ENCODE measurements at places on chromosomes 16 and 17.

GRCh38 chr16:27199736-27200135 lies 3.6 kb upstream of the KDM8 start:
- peak; percentile 71 for DNase-seq

DNA sequence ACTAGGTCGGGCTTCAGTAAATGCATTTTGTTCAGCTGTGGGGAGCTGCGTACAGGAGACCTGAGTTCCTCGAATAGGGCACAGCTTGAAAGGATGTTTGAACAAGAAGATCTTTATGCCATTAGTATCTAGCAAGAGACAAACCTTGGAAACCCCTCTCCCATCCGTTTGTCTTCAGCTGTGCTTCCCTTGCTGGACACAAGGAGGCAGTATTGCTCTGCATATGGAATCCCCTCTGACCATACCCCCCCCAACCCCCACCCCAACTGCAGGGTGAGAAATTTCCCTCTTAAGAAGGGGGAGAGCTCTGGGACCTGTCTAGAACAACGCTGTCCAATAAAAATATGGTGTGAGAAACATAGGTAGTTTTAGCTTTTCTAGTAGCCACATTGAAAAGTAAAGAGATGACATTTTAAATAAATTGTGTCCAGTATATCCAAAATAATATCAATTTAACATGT lies 1.6 kb downstream of the MRM1 start:
- peak; percentile 80 for DNase-seq

GRCh38 chr17:79160980-79161636 lies 86.5 kb downstream of the ENGASE start:
- no peak for DNase-seq

GRCh38 chr16:30780021-30780420 lies 7.0 kb downstream of the ZNF629 start:
- DNase-seq = no peak

DNA sequence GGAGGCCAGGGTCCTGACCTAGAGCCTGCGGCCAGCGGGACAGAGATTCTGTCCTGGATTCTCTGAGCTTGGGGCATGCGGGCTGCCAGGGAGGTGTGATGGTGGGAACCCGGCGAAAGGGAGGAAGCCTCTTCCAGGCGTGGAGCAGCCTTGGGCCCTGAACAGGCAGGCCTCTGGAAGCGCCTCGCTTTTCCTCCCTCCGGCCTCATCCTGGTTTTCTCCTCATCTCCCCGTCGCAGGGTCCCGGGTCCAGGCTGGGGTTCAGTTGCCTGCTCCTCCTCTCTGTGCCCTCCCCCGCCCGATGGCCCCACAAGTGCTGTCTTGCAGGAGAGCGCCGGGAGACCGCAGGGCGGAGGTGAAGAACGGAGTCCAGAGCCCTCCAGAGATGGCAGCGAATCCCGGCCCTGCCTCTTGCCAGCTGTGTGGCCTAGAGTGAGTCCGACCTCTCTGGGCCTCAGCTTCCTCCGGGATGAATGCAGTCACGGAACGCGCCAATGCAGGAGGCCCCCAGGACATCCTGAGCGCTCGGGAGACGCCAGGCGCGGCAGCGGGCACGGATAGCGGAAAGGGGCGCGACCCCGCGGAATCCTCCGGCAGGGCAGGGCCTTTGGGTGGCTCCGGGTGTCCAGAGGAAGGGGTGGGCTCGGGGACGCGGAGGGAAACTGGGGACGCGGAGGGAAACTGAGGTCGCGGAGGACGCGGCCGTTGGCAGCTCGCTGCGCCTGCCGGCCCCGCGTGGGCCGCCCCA lies 553 bp upstream of the RAB11FIP4 start:
- no peak for DNase-seq

DNA sequence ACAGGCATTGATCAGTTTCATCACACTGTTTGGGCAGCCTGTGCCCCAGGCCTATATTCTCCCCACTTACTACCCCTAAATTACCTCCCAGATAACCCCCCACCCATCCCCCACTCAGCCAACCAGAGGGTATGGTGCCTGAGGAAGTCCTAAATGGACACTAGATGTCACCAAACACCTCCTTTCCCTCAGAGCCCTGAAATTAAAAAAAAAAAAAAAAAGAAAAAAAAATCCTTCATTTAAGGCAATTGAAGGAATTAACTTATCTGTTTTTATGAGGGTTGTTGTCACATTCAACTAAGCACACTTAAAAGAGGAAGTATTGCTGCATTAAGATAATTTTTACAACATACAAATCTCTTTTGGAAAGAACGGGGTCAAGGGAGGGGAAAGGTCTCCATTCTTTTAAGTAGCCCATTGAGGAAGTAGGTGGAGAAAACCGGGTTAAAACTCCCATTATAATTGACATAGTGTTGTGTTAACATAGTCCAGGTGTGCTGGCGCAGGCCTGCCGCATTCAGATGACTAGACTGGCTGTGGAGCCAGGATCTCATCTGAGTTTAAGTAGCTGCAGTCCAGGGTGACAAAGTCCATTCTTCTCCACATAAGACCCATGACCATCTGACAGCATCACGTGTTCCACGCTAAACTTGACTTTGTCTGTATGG lies 46.3 kb downstream of the SNX11 start:
- peak; percentile 22 for DNase-seq

GRCh38 chr17:62179525-62180161 lies 114.6 kb upstream of the MED13 start:
- no peak for DNase-seq

GRCh38 chr16:24996301-24996700 lies 18.9 kb downstream of the ARHGAP17 start:
- no peak for DNase-seq

GRCh38 chr16:12899529-12900143 lies 1.8 kb upstream of the SHISA9 start:
- no peak for DNase-seq

DNA sequence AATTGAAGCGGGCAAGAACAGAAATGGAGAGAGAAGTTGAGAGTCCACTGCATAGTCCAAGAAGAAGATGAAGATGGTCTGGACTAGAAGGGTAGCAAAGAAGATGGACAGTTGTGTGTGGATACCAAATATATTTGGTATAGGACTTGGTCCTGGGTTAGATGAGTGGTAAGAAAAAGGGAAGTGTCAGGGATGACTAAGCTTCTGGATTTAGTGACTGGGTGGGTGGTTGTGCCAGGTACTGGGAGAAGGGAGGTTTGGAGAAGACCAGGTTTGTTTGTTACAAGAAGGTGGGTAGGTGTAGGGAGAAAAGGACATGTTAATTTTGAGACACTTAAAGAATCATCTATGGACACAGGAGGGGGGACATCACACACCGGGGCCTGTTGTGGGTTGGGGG lies 5.4 kb downstream of the VMP1 start:
- no peak for DNase-seq

DNA sequence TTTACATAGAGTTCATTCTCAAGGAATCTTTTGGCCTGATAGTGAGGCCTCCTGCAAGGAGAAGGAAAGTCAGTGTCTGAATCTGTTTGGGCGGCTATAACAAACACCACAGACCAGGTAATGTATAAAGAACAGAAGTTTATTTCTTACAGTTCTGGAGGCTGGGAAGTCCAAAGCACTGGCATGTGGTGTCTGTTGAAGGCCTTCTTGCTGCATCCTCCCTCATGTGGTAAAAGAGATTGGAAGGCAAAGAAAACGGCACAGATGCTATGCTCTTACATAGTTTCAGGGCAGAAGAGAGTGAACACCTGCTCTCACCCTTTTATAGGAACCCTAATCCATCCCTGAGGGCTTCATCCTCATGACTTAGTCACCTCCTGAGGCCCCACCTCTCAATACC lies 31.2 kb upstream of the DNAJA2 start:
- no peak for DNase-seq

DNA sequence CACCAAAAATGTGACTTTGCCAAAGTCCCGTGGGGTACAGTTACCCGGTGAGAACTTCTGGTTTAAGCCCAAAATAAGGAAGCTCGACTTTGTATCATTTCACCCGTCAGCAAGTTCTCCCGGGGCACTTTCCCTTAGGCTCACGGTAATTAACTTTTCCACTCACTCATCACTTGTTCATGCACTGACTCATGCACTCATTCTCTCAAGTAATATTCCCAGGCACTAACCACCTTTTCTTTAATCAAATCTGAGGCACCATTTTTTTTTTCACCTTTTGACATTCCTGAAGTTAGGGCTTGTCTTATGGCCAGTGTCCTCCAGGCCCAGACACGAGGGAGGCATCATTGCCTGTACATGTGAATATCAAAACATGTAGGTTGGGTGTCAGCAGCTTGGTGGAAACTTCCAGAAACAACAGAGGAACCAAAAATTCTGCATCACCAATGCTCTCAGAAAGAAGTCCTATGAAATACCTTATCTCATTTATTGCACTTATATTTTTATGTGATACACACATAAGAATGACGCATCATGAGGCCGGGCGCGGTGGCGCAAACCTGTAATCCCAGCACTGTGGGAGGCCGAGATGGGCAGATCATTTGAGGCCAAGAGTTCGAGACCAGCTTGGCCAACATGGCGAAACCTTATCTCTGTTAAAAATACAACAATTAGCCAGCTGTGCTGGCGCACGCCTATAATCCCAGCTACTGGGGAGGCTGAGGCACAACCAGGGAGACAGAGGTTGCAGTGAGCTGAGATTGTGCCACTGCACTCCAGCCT lies 36.1 kb upstream of the ATP2C2 start:
- no peak for DNase-seq

DNA sequence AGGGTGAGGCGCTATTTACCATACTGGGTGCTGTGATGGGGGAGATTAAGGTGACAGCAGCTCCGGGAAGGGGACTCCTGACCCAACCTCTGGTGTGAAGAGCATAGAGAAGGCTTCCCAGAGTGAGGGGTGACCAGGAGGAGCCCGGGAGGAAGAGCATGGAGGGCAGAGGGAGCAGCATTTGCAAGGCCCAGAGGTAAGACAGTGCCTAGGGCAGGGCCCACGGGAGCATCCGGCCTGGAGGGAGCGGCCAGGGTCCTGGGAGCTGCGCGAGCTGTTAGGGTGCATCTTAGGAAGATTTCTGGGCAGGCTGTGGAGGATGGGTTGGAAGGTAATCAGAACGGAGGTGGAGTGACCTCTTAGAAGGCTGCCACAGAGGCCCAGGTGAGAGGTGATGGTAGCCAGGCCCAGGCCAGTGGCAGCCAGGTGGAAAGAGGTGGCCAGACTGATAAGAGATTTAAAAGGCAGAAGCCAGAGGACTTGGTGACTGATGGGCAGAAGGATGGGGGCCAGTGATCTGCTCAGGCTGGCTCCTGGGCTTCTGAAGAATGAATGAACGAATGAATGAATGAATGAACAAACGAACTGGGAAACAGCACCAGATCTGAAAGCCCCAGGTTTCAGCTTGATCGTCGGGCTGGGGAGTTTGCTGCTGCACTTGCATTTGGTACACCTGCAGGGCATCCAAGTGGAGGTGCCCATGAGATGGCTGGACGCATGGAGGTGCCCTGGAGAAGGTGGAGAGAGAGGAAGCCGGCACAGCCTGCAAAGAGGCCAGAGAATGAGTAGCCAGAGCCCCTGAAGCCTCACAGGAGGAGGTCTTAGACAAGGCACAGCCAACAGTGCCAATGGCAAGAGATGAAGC lies 13.0 kb upstream of the TMEM92 start:
- no peak for DNase-seq

- no peak for DNase-seq
Measured at GRCh38 chr17:81339191-81339533, 44.1 kb upstream of the SLC38A10 start.

GRCh38 chr16:57021757-57022156 lies 32.4 kb downstream of the NLRC5 start:
- DNase-seq = no peak

Data from GM20000 (cell line).